ENCODE measurements at places on chromosomes 5 and 9. TPM values are rescaled to one million over a fixed set of nuclear protein-coding genes. Genes with fewer than 3 reads are reported as not detected.

Gene SETX
- 67.6 TPM for total RNA-seq

Gene CCDC192
- total RNA-seq, result 1.2 TPM

- no peak for DNase-seq
These were observed 15.6 kb downstream of the NIM1K start for GRCh38 chr5:43207601-43208000.

DNA sequence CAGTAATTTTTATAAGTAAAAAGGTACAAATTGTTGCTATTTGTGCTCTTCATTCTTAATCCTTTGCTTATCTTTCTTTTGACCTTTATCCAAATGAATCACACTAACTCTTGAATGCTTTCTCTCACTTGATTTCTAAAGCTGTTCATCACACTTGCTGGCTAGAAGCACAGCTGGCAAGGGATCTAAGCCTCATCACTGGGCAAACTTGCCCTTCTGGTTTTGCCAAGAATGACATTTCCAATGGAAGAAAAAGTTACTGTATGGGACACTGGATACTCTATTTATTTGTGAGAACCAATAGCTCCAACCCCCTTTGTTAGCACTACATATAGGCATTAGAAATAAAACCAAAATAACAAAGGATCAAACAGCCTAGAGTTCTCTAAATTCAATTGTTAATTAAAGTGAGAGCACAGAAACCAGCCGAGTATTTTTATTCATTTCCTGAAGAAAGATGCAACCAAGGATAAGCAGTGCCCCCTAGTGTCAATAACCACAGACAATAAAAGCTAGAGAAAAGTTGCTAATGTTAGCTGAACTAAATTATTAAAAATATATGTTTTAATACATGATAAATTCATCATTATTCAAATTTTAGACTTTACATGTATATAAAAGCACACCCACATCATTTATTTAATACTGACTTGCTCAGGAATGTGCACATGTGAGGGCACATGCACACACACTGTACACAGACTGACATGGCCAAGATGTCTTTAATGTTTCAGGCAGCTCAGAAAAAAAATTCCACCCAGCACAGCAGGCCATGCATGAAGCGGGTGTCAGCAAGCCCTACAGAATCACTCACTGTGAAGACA lies 59.8 kb upstream of the POU5F2 start:
- DNase-seq, result no peak

- DNase-seq, result no peak
These were observed 258.6 kb downstream of the ASTN2 start for GRCh38 chr9:117156144-117156688.
